ENCODE measurements at places on chromosomes 13 and 19. TPM values are rescaled to one million over a fixed set of nuclear protein-coding genes. Genes with fewer than 3 reads are reported as not detected.

Gene URAD
- total RNA-seq = not detected

Gene TNFSF9
- 0.09 TPM for total RNA-seq

Gene SLITRK5
- under 0.01 TPM for total RNA-seq

Gene MATK
- not detected for total RNA-seq

Gene TMC4
- total RNA-seq = 0.43 TPM

Gene FFAR1
- total RNA-seq = not detected

Gene FAM187B
- total RNA-seq = not detected

Gene PRDX2
- total RNA-seq = 210 TPM

Gene CERS1
- total RNA-seq = 5.0 TPM

Gene ZNF180
- 7.9 TPM for total RNA-seq

Gene PCDH17
- 0.16 TPM for total RNA-seq

Gene ZNF320
- total RNA-seq = 8.0 TPM

Gene HSD17B14
- total RNA-seq = 5.5 TPM

Gene KCNC3
- total RNA-seq = not detected

Gene PIN1
- total RNA-seq = 79.8 TPM

Gene CGB5
- not detected for total RNA-seq

All from bronchial smooth muscle cell (primary cell).